ENCODE measurements at places on chromosomes 6 and 20. TPM values are rescaled to one million over a fixed set of nuclear protein-coding genes. Genes with fewer than 3 reads are reported as not detected.
A peak's percentile ranks its signal among the peaks of the same experiment; 100 is the strongest.

DNA sequence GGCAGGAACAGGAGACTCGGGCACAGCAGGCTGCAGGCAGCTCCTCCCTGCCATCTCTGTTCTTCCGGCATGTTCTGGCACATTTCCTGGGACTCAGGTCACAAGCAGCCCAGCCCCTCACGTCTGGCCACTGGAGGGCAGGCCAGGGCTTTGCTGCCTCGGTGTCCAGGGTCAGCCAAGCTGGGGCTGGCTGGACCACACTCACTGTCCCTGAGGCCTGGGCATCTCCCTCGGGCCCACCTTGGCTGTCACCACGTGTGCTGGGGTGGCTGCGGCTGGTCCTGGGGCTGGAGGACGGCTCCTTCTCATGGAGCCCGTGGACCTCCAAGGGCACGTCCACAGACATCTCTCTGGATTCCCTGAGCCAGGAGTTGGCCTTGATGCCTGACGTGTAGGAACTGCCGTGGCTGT lies 18.5 kb downstream of the FRMD1 start:
- peak; percentile 86 for DNase-seq

DNA sequence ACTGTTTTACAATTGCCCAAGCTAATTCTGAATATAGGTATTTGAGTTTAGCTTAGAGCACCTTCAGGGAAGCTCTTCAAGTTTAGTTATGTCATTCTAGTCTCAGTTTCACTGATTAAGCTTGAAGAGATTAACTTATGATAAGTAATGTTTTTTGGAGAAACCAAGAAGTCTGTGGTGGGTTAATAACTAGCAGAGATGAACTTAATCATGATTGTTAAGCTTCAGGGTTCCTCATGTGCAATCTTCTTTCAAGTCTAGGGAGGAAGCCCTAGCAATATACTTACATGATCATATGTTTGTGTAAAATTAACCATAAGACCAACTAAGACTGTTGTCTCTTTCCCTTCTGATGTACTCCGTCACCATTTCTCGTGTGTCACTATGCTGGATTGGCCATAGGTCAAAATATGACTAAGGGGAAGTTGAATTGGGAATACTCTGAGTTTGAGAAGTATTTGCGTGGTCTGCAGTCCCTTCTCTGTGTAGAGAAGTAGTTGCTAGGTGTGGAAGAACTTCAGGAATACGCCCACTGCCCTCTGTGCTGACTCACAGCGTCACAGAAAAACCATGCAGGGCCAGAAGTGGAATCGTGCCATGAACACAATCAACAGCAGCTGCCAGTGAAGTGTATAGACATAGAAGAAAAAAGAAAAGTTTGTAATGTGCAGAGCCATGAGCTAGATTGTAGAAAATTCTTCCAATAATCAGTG lies 88.3 kb downstream of the SH3BGRL2 start:
- no peak for DNase-seq

DNA sequence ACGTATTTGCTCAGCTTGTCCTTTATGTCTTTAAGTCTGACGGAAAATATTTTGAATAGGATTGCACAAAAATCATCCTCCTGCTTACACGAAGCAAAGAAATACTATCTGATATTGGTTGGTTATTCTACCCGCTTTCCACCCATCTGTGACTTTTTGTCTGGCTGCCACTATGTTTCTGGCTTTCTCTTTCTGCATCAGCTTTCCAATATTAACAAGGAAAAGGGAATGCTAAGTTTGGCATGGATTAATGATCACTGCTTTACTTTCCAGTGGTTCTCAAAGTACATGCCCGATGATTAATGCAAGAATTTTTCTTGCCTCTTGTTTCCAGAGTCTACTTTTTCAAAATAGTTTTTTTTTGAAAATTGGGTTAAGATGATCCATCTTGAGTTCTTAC lies 57.0 kb downstream of the RNF144B start:
- no peak for DNase-seq

DNA sequence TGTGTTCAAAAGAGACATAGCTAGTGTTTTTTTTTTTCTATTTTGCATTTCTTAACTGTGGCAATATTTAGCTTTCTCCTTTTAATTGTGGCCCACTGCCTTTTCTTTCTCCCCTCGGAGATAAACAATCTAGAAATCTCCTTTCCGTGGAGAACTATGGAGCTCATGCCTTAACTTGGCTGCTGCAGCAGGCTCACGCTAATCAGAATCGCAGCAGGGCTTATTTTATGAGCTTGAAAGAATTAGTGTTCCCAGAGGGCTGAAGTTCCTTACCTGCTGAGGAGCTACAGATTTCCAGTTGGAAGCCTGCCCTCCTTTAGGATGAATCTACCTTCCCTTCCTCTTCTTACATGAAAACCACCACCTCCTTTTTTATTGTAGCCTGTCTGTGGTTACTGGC lies 35.6 kb downstream of the CTNNBL1 start:
- no peak for DNase-seq

Gene ERGIC3
- total RNA-seq, result 233 TPM

DNA sequence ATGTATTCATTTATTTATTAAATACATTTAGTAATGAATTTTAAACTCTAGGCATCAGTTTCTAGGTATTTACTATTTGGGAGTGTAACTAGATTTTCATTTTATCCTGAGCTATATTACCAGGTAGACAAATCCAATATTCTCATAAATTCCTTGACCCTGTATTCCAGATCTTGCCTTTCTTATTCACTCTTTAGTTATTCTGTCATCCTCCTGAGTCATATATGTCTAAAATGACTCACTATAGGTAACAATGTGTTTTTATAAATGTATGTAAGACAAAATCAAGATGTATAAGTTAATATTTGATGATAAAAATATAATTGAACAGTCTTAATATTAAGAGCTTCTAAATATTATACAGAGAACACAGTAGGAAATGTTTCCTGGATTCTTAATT lies 642.1 kb upstream of the NRSN1 start:
- DNase-seq, result no peak

DNA sequence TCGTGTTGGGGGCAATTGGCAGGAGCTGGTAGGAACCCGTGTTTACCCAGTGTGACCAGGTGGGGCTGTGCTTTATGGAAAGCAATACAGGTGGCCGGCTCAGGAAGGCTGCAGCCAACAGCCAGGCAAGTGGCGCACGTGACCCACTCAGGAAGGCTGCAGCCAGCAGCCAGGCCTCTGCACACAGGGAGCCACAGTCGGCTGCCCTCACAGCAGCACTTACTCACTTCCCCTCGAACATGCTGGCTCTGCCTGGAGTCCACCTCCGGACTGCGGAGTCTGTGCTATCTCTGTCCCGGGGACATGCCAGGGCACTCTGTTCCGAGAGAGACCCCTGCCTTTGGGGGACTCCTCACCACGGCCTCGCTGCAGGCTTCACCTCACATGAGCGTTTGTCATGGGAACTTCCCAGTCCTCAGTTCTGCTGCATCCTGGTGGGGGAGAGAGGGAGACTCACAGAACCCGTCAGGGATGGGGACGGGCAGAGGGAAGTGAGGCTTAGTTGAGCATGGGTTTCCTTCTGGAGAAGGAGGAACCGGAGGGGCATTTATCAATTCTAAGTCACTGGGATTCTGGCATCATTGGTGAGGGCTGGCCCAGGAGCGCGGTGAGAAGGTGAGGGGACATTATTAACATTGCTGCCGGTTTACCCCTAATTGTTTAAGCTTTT lies 76.8 kb downstream of the TTLL2 start:
- peak; percentile 75 for DNase-seq

DNA sequence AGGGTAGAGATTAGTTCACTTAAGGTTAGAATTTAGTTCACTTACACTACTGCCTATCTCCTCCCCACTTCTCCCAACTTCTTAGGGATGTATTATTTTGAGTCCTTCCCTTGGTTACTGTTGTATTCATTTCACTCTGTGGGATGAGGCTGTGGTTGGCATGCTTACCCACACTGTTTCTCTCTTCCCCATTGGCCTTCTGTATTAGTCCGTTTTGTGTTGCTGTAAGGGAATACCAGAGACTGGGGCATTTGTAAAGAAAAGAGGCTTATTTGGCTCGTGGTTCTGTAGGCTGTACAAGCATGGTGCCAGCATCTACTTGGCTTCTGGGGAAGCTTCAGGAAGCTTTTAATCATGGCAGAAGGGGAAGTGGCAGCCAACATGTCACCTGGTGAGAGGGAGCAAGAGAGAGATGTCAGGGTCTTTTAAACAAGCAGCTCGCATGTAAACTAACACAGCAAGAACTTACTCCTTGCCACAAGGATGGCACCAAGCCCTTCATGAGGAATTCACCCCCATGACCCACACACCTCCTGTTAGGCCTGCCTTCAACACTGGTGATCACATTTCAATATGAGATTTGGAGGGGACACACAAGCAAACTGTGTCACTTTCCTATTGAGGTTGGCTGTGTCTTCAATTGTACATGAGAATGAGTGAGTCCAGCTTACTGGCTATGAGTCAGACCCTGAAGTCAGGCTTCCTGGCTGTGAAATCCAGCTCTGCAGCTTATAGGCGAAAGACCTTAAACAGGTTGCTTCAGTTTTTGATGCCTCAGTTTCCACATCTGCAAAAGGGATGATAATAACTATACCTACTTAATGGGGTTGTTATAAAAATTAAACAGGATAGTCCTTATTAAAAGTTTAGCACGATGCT lies 53.3 kb downstream of the SYNDIG1 start:
- DNase-seq, result no peak

Gene MYO6
- 80.9 TPM for total RNA-seq

DNA sequence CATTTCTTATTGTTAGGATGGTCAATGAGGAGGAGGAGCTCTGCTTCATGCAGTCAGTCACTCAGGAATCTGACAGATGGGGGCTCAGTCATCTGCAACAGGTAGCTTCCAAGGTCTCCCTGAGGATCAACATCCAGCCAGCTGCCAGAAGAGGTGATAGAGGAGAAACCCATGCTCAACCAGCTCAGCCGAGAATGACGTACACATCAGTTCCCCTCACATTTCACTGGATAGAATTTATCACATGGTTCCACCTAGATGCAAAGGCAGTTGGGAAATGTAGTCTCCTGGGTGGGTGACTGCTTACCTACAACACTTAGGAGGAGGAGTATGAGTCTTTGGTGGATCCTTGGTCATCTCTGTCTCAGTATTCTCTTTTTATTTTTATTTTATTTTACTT lies 144.5 kb downstream of the CEBPB start:
- DNase-seq, result no peak

DNA sequence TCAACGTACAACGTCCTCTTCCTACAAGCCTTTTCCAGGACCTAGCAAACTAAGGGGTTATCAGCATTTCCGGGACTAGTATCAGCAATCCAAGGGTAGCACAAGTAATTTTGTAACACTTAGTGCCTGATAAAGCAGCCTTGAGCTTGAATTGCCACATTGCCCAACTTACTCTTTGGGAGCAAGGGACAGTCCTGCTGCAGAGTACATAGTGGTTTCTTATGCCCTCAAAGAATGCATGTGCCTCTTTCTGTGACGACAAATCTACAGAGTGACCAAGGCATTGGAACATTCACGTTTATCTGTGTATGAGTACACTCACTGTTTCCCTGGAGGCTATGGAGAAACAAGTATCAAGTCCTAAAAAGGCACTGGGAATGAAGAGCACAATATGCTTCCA lies 3.2 kb upstream of the ID4 start:
- no peak for DNase-seq

DNA sequence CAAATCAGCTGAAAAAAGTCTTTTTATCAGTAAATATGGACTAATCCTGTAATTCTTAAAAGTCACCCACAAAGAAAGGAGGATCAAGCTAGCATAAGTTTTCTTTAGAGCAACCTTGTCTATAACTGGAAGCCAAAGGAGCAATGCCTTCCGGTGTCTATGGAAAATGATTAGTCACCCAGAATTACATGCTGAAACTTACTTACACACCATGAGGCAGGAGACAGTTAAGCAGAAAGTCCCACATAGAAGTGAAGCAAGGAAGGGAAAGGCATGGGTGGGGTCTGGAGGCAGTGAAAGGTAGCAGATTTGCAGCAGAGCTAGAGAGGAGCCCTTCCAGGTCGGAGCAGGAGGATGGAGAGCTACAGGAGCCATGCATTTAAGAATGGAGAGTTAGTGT lies 153.7 kb upstream of the RIPOR2 start:
- DNase-seq, result no peak

Gene SLPI
- total RNA-seq, result 113 TPM

Gene RGS17
- 0.53 TPM for total RNA-seq

- no peak for DNase-seq
Measured at GRCh38 chr20:46257887-46258286, 50.4 kb downstream of the CDH22 start.

DNA sequence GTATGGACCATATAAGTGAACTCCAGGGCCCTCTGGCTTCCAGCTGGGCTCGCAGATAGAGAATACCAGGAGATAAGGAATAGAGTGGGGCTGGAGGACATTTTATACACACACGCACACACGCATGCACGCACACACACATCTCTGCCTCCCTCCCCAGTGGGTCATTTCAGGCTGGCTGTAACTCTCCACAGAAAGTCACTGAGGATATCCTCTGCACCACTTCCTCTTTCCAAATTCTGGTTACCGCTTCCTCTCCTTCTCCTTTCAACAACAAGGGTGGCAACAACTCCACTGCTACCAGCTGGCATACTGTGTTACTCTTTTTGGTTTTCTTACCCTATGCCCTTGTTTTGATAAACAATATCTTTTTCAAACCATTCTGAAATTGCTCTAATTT lies 280.2 kb downstream of the COL12A1 start:
- no peak for DNase-seq

Gene SLC4A11
- 1.2 TPM for total RNA-seq

GRCh38 chr6:126701676-126702560 lies 362.0 kb downstream of the CENPW start:
- no peak for DNase-seq

Gene ANKEF1
- total RNA-seq, result 4.8 TPM

GRCh38 chr6:161318456-161318855 lies 44.6 kb upstream of the AGPAT4 start:
- DNase-seq, result no peak

DNA sequence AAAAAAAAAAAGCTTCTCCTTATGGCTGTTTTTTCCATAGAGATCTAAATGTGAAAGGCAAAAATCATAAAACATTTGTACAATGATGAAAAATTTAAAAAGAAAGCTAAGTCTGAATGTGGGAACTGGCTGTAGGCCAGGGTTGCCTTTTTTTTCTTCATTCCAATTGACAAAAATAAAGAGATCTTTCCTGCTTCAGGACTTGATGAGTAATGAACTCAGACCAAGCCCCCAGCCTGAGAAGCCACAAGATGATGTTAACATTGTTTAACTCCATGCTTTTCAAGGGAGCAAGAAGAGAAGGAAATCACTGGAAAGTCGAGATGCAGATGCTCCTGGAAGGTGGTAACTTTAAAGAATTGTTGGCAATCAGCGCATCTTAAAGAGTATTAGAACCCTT lies 41.4 kb downstream of the TRMT6 start:
- no peak for DNase-seq

Measured in colonic mucosa (tissue), 4 donors.